Small intestine (tissue), 16 donors: ENCODE measurements at places on chromosomes 3 and 15.
A peak's percentile ranks its signal among the peaks of the same experiment; 100 is the strongest.

DNA sequence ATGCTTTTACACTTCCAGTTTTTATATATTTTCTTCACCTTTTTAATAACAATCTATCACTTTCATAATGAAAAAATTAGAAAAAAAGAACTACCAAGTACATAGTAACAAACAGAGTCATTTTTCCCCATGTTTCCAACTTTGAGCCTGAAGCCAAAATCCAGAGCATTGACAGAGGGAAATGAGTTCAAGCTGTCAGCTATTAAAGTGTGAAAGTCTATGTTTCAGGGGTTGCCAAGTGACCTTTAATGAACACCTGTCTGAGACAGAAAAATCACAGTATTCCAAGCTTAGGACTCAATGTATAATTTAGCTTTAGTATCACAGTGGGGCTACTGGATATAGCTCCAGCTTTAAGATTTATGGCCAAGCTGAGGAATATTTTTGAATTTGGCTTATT lies 128.3 kb upstream of the GADL1 start:
- no peak for DNase-seq

GRCh38 chr3:156142702-156143101 lies 22.3 kb downstream of the KCNAB1 start:
- no peak for DNase-seq

GRCh38 chr3:132038198-132038825 lies 3.5 kb upstream of the CPNE4 start:
- peak; percentile 13 for DNase-seq

DNA sequence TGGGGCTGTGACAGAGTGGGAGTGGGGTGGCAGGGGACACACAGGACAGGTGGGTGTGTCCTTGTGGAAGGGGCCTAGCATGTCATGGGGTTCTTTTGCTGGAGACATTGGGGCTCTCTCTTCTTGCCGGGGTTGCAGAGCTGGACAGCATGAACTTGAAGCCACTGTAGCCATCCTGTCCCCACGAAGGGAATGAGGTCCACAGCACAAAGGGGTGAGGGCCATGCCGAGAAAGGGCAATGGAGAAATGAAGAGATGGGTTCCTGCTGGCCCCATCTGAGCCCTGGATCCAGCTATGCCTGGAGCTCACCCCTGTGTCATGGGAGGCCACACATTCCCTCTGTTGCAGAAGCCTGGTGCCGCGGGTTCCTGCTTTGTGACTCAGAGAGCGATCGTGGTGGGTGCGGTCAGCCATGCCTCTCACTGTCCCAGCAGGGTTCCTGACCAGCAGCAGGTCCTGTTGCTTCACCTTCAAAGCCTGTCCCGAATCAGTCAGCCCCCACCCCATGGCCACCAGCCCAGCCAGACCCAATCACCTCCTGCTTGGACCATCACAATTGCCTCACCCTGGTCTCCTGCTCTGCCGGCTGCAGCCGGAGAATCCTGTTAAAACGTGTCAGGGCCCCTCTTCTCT lies 50.0 kb downstream of the DNAJB8 start:
- DNase-seq = no peak

DNA sequence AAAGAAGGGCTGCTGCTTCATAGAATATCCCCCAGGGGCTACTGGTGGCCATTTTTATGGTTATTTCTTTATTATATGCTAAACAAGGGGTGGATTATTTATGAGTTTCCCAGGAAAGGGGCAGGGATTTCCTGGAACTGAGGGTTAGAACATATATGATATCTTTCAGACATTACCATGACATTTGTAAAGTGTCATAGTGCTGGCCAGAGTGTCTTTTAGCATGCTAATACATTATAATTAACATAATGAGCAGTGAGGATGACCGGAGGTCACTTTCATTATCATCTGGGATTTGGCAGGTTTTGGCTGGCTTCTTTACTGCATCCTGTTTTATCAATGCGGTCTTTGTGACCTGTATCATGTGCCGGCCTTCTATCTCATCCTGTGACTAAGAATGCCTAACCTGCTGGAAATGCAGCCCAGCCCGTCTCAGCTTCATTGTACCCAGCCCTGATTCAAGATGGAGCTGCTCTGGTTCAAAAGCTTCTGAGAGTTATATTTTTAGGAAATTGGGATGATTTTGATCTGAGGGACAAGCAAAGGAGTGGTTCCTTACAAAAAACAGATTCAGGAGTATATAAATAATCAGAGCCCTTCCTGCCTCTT lies 9.1 kb upstream of the ZBTB20 start:
- DNase-seq = no peak

DNA sequence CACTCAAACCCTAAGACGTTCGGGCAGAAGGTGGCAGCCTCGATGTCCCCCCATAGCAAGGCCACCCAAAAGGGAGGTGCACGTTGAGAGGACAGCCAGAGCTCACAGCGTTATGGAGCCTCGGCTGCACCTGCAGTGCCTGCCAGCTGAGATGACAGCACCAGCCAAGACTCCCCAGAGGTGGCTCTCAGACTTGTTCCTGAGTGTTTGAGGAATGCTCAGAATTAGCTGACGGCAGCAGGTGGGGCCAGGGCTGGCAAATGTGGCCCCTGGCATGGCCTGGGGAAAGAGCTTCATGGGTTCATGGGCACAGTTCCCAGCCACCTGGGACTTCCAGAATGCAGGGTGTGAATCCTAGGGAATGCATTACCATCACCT lies 177.8 kb downstream of the KLF13 start:
- DNase-seq = no peak

DNA sequence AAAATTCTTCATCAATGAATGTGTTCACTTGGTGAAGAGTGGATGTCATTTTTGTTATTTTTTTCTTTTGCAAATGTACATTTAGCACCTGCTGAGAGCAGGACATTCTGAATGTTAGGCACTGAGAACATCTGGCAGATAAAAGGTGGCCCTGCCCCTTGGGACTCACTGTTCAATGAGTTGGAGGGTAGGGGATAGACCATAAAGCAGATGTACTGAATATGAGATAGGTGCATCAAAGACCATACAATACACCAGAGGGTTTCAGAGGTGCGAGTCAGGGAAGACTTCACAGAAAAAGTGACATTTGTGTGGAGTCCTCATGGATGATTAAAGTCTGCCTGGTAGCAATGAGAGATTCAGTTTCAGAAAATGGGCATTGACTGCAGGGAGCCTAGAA lies 34.2 kb downstream of the EEFSEC start:
- DNase-seq = no peak

DNA sequence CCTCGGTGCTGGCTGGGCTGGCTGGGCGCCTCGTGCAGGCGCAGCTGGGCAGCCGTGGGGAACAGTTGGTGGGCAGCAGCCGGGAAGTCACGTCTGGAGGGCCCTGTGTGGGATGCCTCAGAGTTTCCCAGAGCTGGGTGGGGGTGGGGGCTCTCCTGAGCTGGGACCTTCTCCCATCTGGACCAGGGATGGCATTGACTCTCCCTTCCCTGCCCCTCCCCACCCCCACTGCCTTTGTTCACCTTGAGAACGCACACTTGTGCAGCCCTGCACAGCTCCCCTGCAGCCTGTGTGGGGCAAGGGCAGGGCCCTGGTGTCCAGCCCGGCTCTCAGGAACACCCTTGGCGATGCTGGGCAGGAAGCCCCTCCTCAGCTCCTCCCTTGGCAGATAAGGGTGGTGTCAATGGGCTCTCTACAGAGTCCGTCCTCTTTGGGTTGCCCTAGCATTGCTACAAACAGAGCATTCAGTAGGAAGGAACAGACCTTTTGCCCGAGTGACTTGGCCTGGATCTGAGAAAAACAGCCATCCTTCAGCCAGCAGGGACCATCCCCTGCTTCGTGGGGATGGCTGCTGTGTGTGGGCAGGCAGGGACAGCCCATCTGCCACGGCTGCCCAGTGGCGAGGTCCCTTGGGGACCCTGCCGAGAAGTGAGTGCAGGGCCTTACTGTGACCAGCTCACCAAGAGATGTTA lies 25.5 kb upstream of the KLF13 start:
- no peak for DNase-seq

DNA sequence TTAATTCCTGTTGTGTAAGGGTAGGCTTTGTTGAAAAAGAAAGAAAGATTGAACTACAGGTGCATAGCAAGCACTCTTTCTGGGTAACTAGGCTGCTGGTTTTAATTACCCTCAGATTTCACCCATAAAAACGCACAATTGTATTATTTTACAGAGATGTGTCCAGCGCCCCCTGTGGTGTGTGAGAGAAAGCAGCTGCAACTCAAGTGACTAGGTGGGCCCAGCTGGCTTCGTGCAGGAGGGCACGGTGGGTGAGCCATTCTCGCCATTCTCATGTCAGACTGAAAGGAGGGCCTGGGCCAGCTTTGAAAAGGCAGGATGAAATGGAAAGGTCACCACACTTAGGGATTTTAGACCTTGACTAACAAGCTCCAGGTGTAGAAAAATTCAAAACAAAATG lies 122.6 kb downstream of the LRIG1 start:
- DNase-seq = no peak

DNA sequence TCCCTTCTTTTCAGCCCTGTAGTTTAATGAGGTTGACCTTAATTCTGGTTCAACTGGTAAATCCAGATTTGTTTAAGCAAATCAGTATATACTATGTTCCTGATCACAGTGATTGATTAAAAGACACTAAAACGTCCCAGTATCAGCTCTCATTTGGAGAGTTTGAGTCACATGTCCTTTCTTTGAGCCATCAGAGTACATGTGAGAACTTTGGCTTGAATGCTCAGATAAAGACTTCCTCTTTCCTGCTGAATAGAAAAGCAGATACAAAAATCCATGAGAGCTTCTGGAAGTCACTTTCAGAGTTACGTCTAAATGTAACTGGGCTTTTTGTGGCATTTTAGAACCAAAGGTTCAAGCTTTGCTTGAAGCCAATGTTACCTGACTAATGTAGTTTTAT lies 341.8 kb upstream of the SATB1 start:
- DNase-seq = no peak

DNA sequence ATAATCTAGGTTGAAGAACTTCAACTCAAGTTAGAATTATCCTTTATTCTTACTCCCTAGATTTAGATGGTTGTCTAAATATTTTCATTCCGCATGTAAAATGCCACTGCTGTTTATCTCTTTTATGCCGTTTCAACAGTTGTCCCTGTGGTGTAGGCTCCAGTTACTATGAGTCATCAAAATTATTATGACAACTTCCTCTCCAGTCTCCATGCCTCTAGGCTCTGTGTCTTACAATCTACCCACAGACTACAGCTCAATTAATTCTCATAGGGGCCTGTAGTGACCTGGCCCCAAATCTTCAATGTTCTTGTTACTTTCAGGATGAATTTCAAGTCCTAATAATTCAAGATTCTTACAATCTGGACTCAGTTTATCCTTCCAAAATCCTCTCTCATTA lies 105.8 kb upstream of the UNC13C start:
- DNase-seq = no peak

DNA sequence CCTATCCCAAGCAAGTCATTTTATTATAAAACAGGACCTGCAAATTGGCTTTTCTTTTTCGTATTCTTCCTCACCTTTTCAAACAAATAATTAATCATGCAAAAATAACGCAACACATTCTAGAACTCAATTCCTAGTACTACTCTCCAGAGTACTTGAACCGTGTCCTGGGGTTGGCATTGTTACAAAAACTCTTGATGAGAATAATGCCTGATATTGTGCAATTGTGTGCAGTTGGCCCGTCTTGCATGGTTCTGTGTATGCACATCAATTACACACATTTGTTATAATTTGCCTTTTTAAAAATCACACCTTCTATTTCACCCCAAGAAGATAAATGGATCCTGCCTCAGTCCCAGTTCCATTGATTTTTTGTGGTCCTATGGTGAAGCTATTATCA lies 205.4 kb downstream of the EPHB1 start:
- no peak for DNase-seq

- DNase-seq = no peak
Measured at GRCh38 chr3:64278625-64279024, 53.4 kb upstream of the PRICKLE2 start.

- no peak for DNase-seq
Measured at GRCh38 chr15:88393719-88394519, 73.3 kb downstream of the MRPL46 start.
